Fibroblast of skin of left quadriceps (primary cell): ENCODE measurements at places on chromosomes 7 and 10.

DNA sequence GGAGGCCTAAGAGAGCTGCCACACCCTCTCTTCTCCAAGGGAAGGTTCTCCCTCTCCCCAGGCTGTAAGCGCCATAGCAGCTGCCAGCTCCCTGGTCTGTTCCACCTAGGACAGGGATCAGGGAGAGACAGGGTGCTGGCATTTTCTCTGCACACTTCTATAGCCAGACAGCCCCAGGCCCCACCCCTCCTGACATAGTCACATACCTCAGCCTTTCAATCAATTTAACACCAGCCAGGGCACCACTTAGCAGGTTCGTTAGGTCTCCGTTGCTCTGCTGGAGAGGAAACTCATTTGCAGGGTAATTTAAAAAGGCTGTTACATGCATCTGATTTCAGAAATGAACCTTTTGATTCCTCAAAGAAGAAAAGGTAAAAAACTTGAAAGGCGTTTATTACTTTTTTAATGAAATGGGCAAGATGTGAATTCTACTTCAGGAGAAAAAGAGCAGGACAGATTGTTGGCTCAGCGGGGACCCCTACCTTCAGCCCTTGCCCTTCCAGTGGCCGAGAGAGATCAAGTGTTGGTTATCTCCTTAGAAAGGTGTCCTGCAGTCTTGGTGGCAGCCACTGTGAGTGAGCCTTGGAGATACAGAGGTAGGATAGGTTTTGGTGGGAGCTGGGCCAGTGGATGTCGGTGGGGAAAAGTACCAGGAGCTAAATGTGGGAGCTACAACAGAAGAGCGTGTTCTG lies 180.5 kb upstream of the GALNT17 start:
- DNase-seq: no peak

DNA sequence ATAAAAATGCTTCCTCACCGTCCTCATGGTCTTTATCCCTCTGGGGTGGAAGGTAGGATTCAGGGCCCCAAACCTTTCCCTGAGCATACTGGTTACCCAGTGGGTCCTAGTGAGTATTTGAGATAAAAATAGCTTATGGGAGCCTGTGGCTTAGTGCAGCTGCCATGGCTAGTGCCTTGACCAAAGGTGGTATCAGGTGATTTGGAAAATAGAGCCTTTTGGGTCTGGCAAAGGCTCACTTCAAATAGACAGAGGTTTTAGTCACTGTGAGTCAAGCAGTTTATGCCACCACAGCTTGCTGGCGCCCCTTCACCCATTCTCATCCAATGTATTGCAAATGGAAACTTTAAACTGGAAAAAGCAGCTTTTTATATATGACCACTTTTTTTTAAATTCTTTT lies 30.4 kb downstream of the PLAU start:
- DNase-seq: no peak

- DNase-seq: no peak
Measured at GRCh38 chr10:124647421-124648130, 96.6 kb downstream of the FAM53B start.

DNA sequence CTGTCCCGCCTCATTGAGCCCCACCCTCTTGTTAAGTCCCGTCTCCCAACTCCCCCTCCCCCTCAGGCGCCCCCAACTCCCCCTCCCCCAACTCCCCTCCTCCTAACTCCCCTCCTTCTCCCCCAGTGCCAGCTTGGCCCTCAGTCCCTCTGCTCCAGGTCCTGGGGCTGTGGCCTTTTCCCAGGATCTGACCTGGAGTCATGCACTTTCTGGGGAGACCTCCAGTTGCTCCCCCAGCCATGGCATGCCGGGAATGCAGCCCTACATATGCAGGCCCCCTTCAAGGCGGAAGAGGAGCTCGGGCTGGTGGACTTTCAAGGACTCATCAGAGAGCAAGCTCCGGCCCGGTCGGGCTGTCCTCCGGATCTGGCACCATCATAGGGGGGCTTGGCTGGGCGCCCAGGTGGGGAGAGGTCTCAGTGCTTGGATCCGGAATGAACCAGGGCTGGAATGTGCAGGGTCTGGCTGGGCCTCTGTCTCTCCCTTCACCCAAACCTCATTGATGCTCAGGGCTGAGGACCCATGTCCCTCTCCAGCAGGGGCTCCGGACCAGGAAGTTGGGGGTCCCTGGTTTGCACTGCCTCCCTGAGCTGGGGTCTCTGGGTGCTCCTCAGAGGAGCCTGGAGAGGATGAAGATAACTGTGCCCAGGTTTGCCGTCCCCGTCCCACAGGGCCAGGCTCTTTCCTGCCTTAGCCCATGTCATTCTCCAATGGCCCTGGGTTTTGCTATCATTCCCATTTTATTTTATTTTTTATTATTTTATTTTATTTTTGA lies 41.1 kb downstream of the TMEM270 start:
- DNase-seq: no peak

- no peak for DNase-seq
Measured at GRCh38 chr10:12489806-12490205, 140.5 kb downstream of the CAMK1D start.

- peak; percentile 56 for DNase-seq
Measured at GRCh38 chr10:73772281-73773151, 9.3 kb upstream of the CHCHD1 start.

- DNase-seq: no peak
Measured at GRCh38 chr10:78542521-78542920, 508.9 kb downstream of the RPS24 start.

GRCh38 chr10:14843327-14843988 lies 5.4 kb downstream of the HSPA14 start:
- DNase-seq: no peak

DNA sequence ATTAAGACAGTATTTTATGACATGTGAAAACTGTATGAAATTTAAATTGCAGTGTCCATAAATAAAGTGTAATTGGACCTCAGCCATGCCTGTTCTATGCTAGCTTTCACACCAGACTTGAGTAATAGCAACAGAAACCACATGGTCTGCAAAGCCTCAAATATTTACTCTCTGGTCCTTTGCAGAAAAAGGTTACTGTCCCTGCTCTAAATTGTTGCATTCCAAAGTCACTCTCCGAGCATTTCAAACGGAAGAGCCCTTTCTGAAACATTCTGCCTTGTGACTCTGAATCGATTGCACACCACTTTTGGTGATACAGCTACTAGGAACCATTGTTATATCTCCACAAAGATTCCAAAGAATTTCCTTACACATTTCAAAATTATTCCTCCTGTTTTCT lies 81.0 kb upstream of the STK17A start:
- peak; percentile 74 for DNase-seq

GRCh38 chr7:128888039-128888755 lies 22.3 kb downstream of the KCP start:
- DNase-seq: no peak

DNA sequence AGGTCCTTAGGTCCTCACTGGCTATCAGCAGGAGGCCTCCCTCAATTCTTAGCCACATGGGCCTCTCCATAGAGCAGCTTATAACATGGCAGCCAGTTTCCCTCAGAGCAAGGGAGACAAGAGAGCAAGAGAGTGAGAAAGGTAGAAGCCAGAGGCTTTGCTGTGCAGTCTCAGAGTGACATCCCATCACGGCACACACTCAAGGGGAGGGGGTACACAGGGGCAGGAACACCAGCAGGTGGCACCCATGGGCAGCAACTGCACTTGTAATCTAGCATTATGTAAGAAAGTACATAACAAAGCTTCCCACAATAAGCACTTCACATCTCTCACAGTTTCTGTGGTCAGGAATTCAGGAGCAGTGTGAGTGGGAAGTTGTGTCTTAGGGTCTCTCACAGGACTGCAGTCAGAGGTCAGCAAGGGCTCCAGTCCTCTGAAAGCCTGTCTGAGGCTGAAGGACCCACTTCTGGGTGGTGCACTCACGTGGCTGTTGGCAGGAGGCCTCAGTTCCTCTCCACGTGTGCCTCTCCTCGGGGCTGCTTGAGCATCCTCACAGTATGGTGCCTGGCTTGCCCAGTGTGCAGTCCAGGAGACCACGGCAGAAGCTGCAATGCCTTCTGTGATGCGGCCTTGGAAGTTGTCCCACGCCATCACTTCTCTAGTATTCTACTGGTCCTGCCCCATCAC lies 159.4 kb downstream of the OAT start:
- DNase-seq: no peak

DNA sequence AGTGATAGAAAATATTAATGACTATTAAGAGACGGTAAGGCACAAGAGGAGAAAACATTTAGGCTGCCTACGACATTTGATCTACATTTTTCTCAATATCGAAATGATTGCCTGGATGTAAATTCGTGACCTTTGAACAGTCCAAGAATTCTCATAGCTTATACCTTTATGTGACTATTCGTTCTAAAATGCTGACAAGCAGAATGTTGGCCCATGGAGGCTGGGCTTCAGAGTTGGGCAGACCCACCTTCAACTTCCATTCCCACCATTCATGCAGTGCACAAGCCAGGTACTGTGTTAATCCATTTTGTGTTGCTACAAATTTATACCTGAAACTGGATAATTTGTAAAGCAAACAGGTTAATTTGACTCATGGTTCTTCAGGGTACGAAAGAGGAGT lies 441.4 kb upstream of the COBL start:
- DNase-seq: no peak

DNA sequence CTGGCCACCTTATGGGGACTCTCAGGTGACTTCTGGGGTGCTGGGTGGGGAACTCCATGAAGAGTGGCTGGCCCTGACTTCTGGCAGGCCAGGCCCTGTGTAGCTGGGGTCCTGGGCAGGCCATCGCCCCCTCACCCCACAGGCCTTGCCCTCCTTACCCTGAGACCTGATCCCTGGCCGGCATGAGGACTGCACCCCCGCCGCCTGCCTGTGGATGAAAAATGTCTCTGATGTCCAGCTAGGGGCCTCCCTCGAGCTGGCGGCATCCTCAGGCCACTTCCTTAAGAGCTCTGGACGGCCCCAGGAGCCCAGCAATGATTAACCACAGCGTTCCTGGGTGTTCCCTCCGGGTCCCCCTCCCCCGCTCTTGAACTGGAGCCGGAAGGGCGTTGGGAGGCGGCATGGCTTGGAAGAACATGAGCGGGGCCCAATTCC lies 31.8 kb upstream of the SHH start:
- DNase-seq: no peak

GRCh38 chr10:287814-288213 lies 152.6 kb downstream of the ZMYND11 start:
- DNase-seq: no peak

GRCh38 chr7:97017192-97018125 lies 7.2 kb downstream of the DLX5 start:
- DNase-seq: no peak

GRCh38 chr10:126734015-126734414 lies 63.5 kb upstream of the C10orf90 start:
- DNase-seq: peak; percentile 7

DNA sequence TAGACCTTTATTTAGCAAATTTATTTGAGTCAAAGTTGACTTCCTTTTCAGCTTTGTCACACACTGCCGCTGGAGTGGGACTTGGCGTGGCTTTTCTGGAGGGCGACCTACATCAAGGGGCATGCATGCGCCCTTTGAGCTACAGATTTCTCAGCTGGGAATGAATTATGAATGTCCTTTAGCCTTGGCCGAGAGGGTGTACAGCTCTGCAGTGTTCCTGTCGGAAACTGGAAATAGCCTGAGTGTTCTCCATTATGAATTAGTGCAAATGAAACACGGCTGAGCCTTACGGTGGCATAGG lies 79.7 kb downstream of the GLRX3 start:
- no peak for DNase-seq

GRCh38 chr7:117148971-117149370 lies 173.9 kb downstream of the WNT2 start:
- no peak for DNase-seq

DNA sequence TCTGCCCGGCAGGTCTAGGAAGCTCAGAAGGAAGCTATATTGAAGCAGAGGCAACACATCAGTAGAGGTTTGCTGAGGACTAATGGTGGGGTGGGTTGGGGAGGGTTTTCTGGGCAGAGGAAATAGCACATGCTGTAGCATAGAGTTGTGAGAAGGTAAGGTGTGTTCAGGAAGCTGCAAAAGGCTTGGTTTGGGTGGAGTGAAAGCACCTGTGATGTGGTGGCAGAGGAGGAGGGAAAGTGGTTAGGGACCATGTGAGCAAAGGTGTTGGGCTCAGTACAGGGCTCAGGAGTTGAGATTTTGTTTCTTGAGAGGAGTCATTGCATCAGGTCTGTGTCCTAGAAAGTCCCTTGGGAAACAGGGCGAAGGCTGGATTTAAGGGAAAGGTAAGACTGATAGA lies 294.6 kb downstream of the SORCS3 start:
- no peak for DNase-seq

GRCh38 chr7:28708033-28708951 lies 249.8 kb downstream of the TRIL start:
- peak; percentile 65 for DNase-seq

DNA sequence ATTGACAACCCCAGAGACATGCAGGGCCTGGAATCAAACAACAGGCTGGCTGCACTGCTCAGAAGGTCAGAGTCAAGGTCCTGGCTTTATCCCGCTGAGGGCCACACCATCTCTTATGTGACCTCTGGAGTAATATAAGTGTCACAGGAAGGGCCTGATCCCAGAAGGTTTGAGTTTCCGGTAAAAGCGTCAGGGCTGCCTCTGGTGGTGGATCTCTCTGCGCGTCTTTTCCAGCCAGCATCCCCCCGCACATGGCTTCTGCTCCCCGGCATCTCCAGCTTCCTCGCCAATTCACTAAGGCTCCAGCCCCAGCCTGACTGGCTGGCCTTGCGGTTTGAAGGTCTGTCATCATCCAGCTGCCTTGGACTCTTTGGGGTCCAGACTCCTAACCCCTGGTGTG lies 54.2 kb downstream of the SNX10 start:
- DNase-seq: no peak

DNA sequence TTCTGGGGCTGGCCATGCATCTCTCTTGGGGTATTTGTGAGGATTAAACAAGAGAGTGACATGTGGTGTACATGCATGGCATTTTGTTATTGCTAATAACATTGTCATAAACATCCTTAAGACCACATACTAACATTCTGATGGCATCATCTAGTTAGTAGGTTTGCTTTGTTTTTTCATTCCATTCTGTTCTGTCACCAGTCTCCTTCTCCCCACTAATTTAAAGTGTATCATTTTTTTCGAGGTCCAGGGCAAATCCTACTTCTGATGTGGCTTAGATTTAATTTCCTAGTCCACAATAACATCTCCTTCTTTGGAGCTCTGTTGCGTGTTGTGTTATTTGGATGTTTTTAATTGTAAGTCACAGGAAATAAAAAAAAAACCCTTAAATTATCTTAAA lies 248.1 kb downstream of the LRMDA start:
- DNase-seq: no peak
